ENCODE measurements at places on chromosomes 6 and 20.

DNA sequence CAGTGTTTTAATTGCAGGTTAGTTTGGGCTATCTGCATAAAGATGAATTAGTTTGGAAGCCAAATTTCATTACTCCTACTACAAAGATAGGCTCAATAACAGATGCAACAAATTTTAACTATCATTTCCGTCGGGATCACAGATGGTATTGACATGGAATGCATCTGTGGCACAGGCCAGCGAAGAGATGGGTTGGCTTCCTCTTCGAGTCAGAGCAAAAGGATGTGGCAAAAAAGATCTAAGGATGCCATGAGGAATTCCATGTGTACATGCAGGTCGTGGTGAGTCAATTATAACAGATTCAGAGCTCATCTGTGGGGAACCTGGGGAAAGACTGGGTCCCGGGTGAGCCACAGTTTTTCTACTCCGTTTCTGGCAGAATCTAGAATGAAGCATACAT lies 83.0 kb upstream of the CITED2 start:
- no peak for DNase-seq

GRCh38 chr6:118843685-118844390 lies 50.1 kb upstream of the ASF1A start:
- DNase-seq: no peak

DNA sequence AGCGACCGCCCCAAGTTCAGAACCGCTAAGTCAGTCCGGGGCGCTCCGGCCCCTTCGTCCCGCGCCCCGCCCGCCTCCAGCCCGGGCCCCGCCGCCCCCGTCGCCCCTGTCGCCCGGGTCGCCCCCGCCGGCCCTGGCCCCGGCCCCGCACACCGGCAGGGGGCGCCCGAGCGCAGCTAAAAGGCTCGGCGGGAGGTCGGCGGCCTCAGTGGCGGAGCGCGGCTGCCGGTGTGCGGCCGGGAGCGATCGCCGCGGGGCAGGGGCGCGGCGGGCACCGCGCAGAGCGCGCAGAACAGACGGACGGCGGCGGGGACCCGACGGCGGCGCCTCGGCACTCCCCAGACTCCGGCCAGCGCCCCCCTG lies at the start of gene FNDC1:
Gene FNDC1 (plus strand): TSS at position 208 of the 363 bp plus-strand sequence. CDS start 197 bp downstream, outside the sequence.
- DNase-seq: no peak

DNA sequence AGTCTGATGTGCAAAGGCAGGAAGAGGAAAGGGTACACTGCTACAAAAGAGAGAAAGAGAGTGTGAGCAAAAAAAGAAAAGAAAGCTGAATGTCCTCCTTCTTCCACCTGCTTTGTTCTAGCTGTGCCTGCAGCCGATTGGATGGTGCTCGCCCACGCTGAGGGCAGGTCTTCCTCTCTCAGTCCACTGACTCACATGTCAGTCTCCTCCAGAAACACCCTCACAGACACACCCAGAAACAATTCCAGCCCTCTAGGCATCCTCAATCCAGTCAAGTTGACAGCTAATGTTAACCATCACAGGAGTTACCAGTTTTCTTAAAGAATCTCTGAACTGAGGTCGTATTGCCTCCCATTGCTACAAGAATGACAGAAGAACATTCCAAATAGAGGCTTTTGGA lies 411.9 kb upstream of the SASH1 start:
- no peak for DNase-seq

GRCh38 chr6:19452495-19452894 lies 384.7 kb upstream of the ID4 start:
- no peak for DNase-seq
